ENCODE measurements at places on chromosomes 1 and 21.

DNA sequence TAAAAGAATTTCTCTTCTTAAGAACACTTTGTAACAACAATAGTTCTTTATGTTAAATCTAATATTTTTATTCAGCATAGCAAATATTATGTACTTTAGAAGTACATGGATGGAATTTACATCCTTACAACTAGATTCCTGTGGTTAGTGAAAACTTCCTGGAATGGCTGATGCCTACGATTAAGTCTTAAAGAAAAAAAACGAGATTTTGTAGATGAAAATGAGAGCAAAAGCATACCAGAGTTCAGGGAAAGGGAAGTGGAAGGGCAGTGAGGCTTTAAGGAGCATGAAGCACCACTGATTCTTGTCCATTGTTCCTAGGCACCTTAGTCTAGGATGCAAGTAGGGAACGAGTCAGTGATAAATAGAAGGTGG is 26.7 kb downstream of the CFH start:
- no peak for DNase-seq

- no peak for DNase-seq
Observed at GRCh38 chr1:38831731-38832369, 27.7 kb downstream of the RRAGC start.

- no peak for DNase-seq
Observed at GRCh38 chr1:29912425-29912824, 676.1 kb downstream of the PTPRU start.

DNA sequence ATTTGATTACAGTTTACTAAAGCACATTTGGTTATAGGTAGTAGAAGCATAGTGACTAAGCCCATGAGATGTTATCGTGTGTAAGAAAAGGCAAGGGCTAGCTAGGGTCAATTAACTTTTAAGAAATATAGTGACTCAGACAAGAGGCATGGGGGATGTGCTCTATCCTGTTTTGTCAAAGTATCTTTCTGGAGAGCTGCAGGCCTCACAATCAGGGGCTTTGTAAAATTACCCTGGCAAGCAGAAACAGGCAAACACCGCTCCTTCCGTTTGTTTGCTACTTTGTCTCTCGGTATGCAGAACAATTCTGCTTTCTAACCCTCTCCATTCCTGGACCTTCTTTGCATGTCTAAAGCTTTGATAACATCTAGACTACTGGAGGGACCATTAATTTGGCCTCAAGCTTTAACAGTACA is 26.1 kb upstream of the ZNF697 start:
- no peak for DNase-seq
